Nephron progenitor cell (in vitro differentiated cells): ENCODE measurements at places on chromosomes 4 and X.

DNA sequence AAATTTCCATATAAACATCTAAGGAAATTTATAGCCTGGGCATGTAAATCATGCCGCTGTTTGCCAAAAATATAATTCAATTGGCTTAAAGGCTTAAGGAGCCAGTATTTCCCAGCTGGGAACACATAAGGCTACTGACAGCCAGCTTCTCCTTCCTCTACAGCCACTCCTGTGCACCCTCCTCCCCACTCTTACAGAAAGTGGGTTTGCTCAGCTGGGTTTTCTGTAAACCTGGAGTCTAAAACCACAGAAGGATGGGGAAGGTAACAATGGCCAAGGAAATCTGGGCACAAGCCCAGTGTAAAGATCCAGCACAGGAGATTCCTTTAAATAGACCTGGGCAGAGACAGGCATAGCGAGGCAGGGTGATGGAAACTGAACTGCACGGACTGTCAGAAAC lies 18.5 kb downstream of the ACSL1 start:
- no peak for DNase-seq

DNA sequence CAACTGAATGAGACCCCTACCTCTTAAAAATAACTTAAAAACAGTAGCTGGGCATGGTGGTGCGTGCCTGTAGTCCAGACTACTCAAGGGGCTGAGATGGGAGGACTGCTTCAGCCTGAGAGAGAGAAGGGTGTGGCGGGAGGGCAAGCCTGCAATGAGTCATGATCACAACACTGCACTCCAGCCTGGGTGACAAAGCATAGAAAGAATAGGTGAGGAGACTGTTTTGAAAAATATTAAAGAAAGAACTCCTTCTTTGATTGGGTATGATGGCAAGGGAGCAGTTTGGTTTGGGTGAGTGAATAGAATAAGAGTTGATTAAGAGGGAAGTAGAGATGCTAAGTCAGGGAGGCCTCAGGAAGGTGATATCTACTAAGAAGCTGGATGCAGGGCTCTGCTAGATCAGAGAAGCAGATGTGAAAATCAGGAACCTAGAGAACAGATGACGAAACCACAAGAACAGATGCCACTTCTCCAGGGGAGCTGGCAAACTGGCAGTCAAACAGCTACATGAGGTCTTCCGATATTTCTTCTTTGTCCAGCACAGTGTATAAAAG lies 318.6 kb downstream of the OPHN1 start:
- no peak for DNase-seq

DNA sequence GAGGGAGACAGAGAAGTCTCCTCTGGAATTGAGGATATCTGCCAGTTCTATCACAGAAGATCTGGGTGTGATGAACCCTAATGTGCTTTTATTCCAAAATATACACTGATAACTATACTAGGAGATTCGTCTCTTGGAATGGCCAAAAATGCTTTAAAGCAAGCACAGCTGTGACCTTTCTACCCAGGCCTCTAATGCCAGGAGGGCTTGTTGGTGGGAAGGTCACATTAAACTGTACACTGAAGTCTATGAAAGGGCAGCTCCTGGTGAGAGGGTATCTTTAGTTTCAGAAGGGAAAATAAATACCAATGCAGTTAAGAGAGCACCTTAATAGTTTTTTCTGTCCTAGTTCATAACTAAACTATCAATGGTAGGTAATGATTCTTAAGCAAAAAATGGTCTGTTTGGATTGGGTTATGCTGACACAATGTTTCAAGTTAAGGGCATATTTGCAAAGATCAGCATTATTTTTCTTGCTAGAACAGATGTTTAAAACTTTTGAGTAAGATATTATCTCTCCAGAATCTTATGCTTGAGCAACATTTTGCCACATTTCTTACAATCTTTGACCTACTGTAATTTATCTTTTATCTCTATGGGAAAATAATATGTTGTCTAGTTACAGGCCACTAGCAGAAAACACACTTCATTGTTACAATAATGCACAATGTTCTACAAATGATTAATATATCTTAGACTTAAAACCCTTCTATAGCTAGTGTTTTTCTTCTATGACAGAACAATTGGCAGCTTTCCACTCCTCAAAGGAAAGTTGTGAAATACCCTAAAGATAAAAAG lies 59.6 kb downstream of the SEC24D start:
- DNase-seq: no peak

GRCh38 chrX:30215357-30215843 lies at the start of gene MAGEB2:
Gene MAGEB2, plus strand, starts transcription at chrX:30215563. Its CDS starts 3,018 bp downstream, at chrX:30218581.
- DNase-seq: no peak

DNA sequence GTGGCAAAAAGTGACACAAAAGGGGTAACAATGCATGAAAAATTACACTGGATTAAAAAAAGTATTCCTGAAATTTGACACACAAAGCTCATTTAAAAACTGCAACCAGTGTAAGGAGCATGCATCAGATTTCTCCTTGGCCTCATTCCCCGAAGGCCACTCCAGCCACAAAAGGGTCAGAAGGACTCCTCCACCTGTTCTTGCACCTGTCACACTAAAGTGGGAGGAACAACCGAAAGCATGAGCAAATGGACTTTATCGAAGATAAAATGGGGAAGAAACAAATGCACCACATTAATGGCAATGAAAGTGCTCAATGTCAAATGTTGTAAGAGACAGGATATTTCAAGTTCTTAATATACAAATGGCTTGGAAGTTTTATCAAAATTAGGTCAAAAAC lies 88.2 kb downstream of the ADGRA3 start:
- no peak for DNase-seq

GRCh38 chrX:68666580-68666979 lies 19.1 kb downstream of the STARD8 start:
- no peak for DNase-seq

DNA sequence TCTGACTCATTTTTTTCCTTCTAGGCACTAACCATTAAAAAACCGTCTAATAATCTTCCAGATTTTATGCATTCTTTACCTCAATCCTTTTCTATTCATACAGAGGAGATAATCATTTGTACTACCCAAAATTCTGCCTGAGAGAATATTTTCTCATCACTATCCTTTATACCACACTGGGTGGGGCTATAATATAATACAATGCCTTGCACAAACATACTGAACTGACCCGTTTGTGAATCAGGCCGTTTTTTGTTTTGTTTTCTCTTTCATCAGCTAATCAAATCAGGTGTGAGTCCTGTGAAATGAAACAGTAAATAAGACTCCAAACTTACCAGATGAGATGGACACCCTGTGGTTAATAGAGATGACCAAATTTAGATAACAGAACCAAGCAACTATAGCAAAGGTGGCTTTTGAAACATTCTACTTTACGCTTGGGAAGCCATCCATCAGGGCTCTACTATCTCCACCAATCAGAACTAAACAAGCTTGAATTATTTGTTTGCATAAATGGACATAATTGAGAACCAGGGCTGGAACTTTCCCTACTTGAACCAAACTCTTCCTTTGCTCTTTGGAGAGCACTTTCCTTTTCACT lies 573.0 kb downstream of the GABRG1 start:
- no peak for DNase-seq

DNA sequence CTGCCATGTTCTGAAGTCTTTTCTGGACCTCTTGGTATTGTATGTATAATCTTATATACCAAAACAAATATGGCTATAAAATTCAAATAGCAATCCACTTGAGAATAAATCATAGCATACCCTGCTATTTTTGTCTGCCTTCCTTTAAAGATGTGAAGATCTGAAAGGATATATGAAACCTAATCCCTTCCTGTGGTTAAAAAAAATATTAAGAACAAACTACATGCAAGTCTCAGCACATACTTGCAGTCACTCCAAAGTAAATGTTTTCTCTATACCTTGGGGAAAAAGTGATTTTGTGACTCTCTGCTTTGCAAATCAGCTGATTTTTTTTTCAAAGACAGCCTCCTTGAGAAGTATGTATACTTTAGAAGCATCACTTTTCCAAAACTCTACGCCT lies 322.9 kb downstream of the ANKRD50 start:
- DNase-seq: no peak

GRCh38 chr4:1722551-1723118 lies 1.3 kb downstream of the TACC3 start:
- no peak for DNase-seq

GRCh38 chr4:140069066-140069465 lies 84.9 kb downstream of the MAML3 start:
- DNase-seq: no peak

GRCh38 chrX:147476008-147476407 lies 435.7 kb upstream of the FMR1 start:
- DNase-seq: peak; percentile 6
